NCI-H2107 (cell line): ENCODE measurements at places on chromosomes 13 and 19.

DNA sequence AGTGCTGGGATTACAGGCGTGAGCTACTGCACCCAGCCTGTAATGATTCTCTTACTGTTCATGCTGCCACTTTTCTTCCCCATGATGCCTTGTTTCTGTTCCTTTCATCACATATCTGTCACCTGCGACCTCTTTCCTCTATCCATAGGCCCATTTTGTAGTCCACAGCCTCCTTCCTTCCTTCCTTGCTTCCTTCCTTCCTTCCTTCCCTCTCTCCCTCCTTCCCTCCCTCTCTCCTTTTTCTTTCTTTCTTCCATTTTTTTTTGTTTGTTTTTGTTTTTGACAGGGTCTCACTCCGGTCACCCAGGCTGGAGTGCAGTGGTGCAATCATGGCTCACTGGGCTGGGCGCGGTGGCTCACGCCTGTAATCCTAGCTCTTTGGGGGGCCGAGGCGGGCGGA lies 4.2 kb downstream of the GYS1 start:
- DNase-seq: no peak

DNA sequence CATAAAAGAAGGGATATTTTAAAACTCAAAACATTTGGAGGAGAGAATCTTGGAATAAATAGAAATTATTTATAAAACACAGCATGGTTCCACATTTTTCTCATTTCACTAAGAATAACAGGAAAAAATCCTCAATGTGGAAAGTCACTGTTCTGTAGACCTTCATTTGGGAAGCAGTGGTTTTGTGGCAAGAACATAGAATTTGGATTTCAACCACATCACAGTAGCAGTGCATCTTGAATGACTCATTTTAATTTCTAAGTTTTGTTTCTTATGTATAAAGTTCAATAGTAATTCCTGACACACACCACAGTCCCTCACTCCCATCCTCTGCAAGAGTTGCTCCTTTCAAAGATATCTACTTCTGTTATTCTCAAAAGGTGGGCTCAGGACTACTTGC lies 264.0 kb downstream of the ENOX1 start:
- DNase-seq: no peak

GRCh38 chr19:17220207-17220758 lies 5.1 kb downstream of the USE1 start:
- no peak for DNase-seq

GRCh38 chr13:64992314-64992713 lies 2237.8 kb downstream of the PCDH9 start:
- DNase-seq: no peak

- DNase-seq: no peak
Measured at GRCh38 chr13:28031896-28032288, 43.4 kb upstream of the URAD start.

- peak; percentile 23 for DNase-seq
Measured at GRCh38 chr19:34364830-34365462, at the start of gene GPI. Gene GPI (plus strand): TSS chr19:34365196. CDS start chr19:34365267, 71 bp downstream.

- DNase-seq: no peak
Measured at GRCh38 chr13:112053167-112053743, 13.7 kb upstream of the SOX1 start.

- no peak for DNase-seq
Measured at GRCh38 chr13:34523406-34523805, 418.7 kb upstream of the NBEA start.

DNA sequence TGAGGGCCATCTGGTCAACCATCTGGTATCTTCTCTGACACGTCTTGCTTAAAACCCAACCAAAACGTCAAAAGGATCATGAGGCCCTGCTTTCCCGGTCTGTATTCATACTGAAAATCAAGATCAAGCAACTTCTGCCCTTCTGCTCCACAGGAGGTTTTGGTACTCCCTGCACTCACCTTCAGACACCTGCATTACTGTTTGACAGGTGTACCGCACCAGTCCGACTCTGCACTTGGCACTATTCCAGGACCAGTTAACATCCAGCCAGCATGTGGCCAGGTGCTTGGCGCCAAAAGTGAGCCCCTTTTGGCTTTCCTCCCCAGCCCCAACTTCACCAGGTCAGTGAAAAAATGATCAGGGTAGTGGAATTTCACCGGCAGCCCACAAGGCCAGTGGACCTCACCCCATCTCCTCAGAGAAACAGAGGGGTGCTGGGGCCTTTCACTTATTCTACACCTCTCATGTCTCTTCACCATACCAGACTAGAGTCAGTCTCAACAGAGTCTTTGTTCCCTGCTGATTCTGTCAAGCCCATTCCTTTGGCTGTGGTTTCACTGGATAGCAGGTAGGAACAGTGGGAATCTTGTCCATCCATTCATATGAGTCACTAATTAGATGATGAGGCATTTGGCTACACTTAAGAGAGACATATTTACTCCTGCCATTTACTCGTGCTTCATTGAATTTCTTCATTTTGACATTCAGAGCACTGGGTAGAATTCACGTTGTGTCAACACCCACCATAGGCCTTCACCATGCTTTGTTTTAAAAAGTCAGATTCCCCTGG lies 85.3 kb downstream of the ZNF726 start:
- no peak for DNase-seq

DNA sequence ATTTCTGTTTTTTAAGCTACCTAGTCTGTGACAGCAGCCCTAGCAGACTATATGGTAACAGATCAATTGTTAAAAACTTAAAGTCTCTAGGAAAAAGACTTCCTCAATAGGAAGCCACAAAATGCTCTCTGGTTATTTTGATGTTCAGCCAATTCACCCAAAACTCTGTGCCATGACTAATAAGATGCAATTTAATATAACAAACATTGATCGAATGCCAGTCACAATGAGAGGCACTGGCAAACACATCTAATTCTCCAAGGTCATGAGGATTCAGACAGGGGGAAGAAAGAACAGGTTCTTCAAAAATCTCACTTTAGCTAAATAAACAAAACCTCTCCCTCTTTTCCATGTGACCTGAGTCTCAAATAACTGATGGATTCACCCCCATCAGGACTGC lies 107.5 kb downstream of the SUCLA2 start:
- DNase-seq: no peak

DNA sequence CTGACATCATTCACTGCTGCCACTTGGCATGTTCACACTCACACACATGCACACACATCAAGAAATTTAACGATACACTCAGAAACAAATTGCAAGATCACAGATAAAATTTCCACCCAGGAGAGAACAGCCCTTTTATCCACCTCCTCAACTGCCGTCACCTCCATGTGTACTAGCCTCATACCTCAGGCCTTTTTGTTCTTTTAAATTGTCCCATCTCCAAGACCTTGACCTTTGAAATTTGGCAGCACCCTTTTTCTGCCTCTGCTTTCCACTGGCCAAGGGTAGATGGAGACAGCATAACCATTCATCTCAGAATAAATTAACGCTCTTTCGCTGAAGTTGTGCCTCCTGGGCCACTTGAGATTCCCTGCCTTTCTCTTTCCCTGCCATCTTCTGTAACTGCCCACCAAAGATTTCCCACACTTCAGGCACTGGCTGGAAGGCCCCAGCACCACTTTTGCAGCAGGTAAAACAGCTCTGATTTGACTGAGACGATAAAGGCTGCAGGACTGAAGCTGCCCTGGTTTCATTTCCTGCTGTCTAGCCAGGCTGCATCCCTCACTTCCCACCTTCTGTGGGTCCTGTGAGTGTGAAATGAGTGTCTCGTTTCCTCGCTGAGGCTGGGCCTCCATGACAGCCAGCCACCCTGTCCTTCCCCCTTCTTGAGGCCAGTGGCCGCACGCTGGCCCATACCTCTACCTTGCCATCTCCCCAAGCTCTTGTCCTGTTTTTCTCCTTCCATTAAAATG lies 39.3 kb downstream of the MBNL2 start:
- no peak for DNase-seq

DNA sequence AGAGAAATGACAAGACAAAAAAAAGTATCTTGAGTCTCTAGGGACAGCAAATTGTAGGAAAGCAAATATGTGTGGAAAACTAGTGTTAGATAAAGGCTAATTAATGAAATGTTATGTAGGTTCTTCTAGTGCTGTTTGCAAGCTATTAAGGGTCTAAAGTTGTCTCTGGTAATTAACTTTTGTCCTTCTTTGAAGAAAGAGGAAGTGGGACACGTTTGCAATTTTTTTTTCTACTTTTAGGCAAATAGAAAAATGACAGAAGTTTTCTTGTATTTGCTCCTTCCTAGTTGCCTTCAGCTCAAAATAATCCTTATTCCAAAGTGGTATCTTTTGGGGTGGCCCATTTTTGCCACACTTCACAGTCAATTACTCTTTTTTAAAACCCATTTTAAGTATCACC lies 1877.7 kb upstream of the PRR20A start:
- no peak for DNase-seq

- no peak for DNase-seq
Measured at GRCh38 chr19:3346677-3347353, 19.6 kb upstream of the NFIC start.

DNA sequence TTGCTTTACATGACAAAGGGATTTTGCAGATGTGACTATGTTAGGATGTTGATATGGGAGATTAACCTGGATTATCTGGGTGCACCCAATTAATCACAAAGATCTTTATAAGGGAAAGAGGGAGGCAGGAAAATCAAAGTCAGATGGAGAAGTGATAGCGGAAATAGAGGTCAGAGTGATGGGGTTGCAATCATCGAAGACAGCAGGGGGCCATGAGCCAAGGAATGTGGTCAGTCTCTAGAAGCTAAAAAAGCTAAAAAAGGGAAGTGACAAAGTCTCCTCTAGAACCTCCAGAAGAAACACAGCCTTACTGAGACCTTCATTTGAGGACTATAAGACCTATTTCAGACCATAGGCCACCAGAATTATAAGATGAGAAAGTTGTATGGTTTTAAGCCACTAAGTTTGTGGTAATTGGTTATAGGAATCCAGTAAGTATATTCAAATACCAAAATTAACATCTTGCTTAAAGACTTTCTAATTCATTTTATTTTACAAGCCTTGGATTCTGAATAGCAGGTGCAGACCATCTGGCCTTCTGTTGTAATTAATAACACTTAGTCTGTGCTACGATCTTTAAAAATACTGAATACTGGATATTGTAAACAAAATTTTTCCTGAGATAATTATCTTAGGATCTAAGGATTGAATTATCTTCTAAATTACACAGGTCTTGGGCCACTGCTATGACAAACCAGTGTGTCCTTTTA lies 493.4 kb upstream of the PCDH20 start:
- no peak for DNase-seq

DNA sequence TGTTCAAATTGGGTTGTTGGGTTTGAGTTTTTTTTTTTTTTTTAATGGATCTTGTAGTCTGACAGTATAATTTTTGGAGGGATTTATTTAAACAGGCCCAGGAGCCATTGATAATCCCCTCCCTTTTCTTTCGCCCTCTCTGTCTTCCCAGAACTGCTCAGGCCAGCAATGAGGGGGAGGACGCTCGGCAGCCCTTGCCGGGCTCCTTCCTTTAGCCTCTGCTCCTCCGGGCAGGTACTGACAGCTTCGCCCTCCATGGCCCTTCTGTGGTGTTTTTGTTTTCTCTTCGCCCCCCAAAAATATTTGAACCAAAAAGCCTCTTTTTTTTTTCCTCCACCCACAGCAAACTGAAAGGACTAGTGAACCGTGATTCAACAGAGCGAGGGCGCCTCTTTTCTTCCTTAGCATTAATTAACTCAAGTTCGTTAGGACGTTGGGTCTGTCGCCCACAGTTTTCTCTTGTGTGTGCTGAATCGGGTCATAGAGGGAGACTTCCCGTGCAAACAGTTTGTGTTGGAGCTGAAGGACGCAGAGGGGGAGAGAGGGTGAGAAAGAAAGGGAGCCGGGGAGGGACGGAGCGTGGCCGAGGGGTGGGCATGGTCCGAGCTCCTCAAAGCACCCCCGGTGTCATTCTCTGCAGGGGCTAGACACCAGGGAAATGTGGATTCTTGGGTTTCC lies 21.5 kb downstream of the NFIX start:
- no peak for DNase-seq

DNA sequence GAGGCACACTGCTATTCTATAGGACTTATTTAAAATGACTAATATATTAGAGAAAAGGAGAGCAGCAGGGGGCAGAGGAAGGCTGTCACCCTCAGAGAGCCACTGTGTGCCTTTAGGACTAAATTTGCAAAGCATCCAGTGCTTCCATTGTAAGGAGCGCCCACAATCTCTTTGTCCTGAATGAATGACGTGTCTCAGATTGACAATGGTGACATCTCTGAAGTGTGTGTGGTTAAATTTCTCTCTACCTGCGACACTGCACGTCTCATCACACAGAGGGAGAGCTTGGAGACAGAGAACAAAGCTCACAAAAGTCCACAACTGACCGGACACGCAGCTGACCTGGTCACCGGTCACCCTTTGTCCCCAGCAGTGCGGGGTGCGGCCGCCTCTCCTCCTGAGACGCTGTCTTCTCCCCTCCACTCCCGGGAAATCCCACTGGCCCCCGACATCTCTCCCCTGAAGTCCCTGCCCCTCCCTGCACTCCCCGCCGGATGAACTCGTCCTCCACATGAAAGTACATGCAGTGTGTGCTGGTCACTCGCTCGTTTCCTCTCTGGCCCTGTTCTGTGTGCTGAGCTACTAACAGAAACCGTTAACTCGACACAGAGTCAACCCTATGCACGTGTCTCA lies 107.2 kb downstream of the RAB20 start:
- DNase-seq: no peak

DNA sequence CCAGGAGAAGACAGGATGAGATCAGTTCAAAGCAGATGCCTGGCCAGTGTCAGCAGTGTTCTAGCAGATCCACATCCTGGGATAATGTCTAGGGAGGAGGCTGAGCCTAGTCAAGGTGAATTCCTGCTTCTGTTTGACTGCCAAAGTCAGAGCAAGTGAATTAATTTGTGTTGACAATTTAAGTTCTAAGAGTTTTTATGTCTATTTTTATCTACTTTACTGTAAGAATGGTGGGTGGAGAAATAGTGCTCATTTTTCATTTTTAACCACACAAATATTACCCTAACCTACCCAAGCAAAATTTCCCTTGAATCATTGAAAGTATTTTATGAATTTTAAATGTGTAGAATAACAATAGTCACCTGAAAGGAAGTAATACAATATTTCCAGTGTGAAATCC lies 207.6 kb upstream of the SLC10A2 start:
- DNase-seq: no peak

- DNase-seq: no peak
Measured at GRCh38 chr19:13100031-13100588, 2.5 kb downstream of the LYL1 start.

DNA sequence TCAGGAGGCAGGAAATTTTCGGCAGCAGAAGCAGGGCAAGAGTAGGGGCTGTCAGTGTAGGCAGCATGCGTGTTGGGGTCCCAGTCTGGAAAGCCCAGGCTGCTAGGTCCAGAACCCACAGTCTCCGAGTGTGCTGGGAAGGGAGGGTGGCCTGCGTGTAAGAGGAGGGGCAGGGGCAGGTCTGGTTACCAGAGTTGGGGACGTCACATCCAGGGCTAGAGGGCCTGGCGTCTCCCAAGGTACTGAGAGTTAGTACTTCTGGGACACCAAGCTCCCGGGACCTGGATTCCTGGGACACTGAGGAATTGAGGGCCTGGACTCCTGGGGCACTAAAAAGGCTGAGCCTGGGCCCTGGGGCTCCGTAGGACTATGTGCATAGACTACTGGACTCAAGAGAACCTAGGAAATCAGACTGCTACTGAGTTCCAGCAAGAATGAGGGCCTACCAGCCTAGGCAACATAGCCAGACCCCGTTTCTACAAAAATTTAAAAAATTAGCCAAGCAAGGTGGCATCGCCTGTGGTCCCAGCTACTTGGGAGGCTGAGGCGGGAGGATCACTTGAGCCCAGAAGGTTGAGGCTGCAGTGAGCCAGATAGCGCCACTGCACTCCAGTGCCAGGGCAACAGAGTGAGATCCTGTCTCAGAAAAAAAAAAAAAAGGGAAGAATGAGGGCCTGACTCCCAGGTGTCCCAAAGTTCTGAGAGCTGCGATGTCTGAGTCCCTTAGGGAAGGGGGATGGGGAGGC lies 2.5 kb downstream of the NFKBID start:
- DNase-seq: no peak

GRCh38 chr19:36196249-36196648 lies 18.2 kb downstream of the ZNF565 start:
- DNase-seq: no peak
